ACHN (cell line): ENCODE measurements at places on chromosomes 7 and 10.

- DNase-seq = no peak
Measured at GRCh38 chr10:22534849-22535604, 179.4 kb downstream of the PIP4K2A start.

DNA sequence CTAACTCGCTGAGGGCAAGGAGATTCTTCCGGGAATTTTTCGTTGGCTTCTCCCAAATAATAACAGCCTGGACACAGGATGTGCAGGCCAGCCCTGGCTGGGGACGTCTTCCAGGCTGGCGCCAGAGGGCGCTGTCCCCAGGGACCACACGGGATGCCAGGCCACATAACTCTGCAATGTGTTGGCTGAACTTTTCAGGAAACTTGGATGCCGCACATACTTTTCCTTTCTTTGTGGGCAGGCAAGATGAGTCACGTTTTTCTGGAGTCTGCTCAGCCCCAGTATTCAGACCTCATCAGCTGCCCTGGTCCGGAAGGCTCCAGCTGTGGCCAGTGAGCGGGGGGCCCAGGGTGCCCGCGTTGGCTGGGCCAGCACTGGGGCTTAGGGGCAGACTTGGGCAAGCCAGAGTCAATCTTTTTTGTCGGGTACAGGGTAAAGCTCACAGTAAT, 122.7 kb downstream of the PRKAG2 start:
- peak; percentile 100 for DNase-seq

DNA sequence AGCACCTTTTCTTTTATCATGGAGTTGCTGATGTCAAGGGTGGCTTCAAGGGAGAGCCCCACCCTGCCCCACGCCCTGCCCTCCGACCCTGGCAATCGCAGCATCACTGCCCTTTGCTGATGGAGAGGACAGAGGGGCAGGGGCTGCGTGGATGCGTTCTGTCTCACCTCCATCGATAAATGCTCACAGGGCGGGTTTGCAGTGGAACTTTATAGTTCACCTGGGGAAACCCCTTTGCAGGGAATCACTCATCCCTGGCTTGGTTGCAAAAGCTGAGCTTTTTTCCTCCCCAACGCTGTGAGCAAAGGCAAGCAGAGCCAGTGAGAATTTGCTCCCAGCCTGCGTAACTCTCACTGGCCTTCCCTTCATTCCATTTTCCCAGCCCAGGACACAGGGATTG, 176.8 kb downstream of the WDR37 start:
- DNase-seq = no peak

DNA sequence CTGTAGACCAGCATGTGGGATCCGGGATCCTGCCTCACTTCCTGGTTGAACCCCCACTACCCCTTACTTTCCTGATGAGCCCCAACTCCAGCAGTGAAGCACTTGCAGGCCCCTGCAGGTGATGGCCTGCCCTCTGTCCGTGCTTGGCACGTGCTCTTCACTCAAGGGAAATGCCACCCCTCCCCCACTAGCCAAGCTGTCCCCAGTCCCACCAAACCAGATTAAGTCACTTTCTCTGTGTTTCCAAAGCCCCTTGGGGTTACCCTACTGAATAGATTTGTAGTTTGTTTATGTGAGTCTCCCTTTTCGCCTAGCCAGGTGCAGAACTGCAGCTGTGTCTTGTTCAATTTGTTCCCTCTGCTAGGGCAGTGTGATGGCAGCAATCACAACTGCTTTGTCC, 121.7 kb downstream of the WDFY4 start:
- DNase-seq = no peak

DNA sequence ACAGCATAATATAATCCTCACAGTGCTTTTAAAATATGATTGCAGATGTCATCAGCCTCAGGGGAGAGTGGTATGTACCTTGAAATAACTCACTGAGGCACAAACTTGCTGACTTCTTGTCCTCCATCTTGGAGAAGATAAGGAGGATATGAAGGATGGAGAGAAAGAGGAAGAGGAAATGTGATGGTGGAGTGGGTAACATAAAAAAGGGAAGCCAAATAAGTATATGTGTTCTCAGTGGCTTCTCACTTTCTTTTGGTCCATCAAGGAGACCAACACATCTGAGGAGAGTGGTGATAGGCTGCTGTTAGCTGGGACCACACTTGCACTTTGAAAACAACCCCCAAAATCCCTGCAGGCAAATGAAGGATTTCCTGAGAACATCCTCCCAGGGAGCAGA, 21.6 kb upstream of the ZNF37A start:
- no peak for DNase-seq

GRCh38 chr7:102253973-102254370, 32.7 kb upstream of the SH2B2 start:
- no peak for DNase-seq

GRCh38 chr10:127976286-127976685, 69.4 kb downstream of the PTPRE start:
- DNase-seq = no peak

GRCh38 chr7:12107841-12108254, 103.2 kb upstream of the TMEM106B start:
- no peak for DNase-seq

DNA sequence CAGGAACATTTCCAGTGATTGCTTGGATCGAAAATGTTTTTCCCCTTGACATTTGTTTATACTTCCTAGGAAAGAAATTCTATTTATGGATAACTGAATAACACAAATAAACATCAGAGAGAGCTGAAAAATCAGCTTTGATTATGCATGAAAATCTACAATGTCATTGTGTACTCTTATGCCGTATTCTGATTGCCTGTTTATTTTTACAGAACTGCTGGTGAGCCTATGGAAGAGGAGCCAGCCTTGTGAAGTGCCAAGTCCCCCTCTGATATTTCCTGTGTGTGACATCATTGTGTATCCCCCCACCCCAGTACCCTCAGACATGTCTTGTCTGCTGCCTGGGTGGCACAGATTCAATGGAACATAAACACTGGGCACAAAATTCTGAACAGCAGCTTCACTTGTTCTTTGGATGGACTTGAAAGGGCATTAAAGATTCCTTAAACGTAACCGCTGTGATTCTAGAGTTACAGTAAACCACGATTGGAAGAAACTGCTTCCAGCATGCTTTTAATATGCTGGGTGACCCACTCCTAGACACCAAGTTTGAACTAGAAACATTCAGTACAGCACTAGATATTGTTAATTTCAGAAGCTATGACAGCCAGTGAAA, 121.5 kb downstream of the TWIST1 start:
- no peak for DNase-seq

GRCh38 chr10:51318399-51319172, 244.3 kb downstream of the PRKG1 start:
- DNase-seq = no peak

DNA sequence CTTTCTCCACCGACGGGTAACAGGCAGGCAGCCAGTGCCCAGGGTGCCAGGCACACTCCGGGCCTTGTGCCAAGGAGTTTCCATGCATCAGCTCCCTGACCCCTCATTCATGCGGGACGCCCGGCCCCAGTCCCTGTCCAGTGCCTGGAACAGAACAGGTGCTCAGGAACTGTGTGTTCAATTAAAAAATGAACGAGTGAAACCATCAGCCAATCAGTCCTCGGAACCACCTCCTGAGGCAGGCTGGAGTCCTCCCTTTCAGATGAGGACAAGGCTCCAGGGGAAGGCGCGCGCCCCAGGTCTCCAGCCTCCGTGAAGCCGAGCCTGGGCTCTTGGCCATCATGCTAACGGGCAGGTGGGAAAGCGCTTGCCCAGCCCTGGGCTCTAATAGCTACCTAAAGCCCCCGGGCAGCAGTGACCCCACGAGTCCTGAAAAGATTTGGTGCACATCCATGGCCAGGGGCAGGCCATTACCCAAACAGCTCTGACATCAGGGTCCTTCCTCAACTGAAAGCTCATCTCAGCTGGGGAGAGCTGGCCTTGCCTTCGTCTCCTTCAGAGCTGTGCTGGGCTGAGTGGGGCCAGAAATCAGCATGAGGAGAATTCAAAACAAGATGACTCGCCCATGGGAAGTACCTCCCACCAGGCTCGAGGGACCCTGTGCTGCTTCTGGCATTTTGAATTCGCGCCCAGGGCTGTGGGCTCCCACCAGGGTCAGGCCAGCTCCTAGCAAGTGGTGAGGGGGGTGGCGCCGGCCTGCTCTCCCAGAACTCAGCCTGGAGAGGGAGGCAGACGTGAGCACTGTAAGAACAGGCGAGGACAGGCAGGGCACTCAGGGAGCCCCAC, 200.5 kb downstream of the MAD1L1 start:
- DNase-seq = peak; percentile 80

GRCh38 chr7:15033039-15033438, 130.5 kb upstream of the DGKB start:
- DNase-seq = no peak
